DMS153 (cell line): ENCODE measurements at places on chromosomes 5 and 9.

GRCh38 chr5:41817625-41818301 lies 52.5 kb downstream of the OXCT1 start:
- DNase-seq = no peak

GRCh38 chr9:18189871-18190670 lies 283.9 kb upstream of the ADAMTSL1 start:
- DNase-seq = peak; percentile 63

DNA sequence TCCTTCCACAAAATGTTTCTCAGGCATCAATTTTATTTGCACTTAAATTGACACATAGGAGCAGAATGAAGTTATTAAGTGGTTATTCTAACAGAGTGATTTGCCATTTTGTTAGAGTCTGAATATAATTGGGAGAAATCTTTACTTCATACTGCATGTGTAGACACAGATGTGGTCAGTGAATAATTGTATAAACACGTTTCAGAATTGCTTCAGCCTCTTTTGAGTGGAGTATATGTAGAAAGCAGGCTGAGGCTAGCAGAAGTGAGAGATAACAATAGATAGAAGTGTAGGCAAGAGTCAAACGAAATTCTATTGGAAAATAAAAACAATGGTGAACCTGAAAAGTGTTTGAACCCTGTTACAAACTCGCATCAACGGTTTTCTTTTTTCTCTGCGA lies 270.7 kb downstream of the TMEM167A start:
- no peak for DNase-seq

DNA sequence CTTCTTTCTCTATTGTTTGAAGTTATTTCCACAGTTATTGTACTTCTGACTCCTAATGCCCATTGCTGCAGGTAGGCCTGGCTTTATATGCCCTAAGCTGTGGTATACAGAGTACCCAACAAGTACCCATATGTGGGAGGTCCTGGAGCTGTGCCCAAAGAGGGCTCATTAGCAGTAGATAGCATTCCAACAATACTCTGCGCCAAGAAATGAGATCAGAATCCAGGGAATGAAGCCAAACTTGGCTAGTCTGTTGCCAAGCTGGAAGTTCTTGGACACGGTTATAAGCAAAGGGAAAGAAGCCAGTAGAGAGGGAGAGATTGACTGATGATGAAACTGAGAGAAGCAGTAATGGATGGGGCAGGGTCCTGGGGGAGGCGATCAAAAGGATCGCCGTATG lies 29.7 kb upstream of the FAM169A start:
- no peak for DNase-seq

DNA sequence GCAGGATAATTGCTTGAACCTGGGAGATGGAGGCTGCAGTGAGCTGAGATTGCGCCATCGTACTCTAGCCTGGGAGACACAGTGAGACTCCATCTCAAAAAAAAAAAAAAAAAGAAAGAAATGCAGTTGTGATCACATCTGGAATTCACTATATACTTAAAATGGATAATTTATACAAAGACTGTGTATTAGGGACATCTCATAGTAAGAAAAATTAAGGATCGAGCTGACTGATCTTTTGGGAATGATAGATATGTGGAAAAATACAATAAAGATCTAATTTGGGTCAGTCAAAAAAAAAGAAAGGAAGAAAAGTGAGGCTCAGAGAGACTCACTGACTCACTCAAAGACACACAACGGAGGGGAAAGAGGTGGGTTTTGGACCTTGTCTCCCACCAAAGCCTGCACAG lies 73.2 kb upstream of the STXBP1 start:
- no peak for DNase-seq

- no peak for DNase-seq
Measured at GRCh38 chr5:40675396-40676133, 4.2 kb upstream of the PTGER4 start.

DNA sequence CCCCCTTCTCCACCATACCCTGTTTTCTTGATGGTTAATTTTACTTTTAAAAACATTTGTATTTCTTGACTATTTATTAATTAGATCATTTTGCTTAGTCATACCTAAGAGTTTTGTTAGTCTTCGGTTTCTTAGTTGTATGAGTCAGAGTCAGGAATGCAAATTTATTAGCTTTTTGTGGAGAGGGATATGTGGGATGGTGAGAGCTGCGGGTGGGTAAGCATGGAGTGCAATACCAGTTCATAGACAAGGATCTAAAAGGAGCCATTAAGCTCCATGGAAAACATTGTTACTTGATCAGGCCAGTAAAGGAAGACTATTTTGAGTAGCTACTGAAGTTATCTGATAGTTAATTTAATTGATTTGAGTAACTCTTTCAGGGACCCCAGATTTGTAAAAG lies 77.5 kb downstream of the ZSWIM6 start:
- no peak for DNase-seq

DNA sequence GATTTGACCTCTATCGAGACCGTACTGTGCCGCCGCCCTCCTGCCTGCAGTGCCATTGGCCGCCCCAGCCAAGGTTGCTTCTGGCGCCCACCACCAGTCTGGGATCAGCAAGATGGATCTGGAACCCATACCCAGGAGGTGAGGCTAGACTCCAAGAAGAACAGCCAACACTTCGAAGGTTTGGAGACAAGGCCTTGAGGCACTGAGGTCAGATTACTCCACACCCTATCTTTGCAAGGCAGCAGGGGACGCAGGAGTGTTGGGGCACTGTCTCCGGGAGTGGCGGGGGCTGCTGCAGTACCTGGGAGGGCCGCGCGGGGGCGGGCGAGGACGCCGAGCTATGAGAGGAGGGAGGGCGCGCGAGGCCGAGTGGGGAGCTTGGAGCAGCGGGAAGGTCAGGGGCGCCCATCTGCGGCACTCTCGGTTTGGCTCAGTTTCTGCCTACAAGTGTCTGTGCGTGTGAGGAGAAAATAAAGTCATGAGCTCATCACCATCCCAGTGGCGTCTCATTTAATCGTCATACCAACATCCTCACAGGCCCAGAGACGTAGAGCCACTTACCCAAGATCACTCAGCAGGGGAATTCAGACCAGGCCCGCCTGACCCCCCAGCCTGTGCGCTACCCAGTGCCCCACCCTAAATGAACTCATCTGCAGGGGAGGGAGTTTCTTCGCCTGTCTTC lies 20.5 kb upstream of the PSD2 start:
- no peak for DNase-seq

GRCh38 chr5:167725264-167725663 lies 566.2 kb upstream of the WWC1 start:
- DNase-seq = no peak

DNA sequence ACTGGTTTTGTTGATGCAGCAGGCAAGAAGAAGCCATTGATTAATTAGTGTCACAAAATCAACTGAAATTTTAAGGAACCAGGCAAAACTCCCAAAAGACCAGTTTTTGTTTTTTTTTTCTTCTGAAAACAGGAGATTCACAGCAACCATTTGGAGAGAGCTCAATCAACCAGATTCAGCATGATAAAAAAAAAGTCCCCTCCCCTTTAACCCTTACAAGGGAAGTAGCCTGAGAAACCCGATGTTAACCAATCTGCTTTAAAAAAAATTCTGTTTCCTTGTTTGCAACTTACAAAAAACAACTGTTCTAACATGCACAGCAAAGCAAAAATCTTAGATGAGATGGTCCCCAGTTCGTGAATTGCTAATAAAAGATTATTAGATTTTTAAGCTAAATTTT lies 59.7 kb downstream of the HMHB1 start:
- no peak for DNase-seq

DNA sequence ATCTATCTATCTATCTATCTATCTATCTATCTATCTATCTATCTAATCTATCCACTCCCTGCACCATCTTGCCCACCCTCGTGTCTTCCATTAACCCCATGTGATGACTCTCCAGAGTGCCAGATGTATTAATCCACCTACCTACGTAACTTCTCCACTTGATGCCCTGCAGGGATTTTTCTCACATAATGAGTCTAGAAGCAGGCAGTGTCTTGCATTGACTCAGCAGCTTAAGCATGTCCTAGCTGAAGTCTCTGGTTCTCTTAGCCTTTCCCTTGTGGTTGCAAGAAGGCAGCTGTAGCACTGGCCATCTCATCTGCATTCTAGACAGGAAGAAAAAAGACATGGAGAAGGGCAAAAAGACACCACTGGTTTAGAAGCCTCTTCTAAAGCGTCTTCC lies 96.7 kb upstream of the ALDH1B1 start:
- DNase-seq = no peak

DNA sequence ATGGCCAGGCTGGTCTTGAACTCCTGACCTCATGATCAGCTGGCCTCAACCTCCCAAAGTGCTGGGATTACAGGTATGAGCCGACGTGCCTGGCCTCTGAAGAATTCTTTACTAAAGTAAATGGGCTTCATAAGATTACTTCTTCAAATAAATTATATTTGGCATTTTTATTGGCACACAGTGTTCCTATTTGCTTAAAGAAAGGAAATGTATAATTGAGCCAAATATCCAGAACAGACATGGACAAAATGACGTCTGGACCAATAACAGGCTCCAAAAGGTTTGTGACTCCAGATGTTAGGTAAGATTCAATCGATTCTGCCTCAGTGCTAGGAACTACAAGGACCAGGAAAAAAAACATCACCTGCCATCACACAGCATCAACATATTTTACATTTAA lies 40.7 kb downstream of the ECPAS start:
- DNase-seq = no peak

- DNase-seq = no peak
Measured at GRCh38 chr5:35741971-35742370, 114.7 kb upstream of the IL7R start.

DNA sequence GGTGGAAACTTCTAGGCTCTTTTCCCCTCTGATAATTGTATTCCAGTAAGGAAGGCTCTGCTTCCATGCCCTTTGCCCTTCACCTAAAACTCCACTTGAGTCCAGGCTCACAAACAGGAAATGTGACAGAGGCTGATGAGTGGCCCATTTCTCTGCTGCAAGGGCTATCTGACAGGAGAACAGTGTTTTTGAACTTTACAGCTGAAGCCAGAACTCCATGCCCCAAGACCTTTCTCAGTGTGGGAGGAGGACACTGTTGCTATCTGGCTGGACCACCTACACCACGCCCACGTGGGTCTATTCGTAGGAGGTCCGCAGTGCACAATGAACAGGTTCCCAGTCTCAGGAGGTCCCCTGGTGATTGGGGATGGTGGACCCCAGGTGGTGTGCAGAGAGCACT lies 13.6 kb downstream of the GGTA1 start:
- no peak for DNase-seq

GRCh38 chr9:115671963-115672305 lies 481.7 kb upstream of the PAPPA start:
- DNase-seq = no peak

- no peak for DNase-seq
Measured at GRCh38 chr5:132058646-132059042, 1.8 kb upstream of the IL3 start.

DNA sequence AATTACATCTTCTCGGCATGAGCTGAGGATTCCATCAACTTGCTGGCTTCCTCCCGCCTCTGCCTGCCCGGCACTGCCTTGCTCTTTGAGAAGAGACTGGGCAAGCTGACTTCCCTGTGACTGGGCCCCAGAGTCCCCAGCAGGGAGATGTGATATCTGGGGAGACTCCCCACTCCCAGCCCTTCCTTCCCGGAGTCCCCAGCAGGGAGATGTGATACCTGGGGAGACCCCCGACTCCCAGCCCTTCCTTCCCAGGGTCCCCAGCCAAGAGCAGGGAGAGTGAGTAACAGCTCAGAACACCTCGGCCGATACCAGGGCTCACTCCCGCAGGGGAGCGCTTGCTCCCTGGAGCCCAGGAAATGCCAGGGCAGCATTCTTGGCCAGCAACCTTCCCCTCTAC lies 90.1 kb upstream of the NEURL1B start:
- DNase-seq = no peak

GRCh38 chr5:32508806-32509805 lies 64.6 kb upstream of the ZFR start:
- DNase-seq = no peak

DNA sequence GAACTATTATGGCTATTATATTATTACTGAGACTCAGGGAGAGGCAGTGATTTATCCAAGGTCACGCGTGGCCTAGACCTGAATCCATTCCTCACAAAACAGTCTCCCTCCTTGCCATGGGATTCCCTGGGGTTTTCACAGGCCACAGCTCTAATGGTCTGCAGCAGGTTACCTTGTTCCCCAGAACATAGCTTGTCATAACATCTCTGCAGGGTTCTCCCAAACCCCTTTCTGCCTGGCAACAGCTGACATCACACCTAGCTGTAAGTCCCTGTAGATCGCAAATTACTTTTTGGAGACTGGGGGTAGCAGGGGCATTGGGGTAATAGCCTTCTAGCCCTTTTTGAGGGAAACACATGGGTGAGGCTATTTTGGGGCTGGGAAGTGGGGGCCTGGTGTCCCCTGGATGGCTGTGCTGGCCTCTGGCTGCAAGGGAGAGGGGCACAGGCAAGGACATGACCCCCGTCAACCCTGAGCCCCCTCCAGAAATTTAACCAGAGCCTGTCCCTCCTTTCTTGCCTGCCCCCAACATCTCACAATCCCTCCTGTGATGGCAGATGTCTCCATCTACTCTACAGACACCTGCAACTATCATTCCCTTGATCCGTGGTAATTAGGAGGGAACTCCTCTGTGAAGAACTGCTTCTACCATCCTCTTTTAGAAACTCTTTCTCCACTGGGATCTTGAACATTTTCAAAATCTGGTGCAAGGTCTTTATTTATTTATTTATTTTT lies 1.3 kb downstream of the CD74 start:
- no peak for DNase-seq

DNA sequence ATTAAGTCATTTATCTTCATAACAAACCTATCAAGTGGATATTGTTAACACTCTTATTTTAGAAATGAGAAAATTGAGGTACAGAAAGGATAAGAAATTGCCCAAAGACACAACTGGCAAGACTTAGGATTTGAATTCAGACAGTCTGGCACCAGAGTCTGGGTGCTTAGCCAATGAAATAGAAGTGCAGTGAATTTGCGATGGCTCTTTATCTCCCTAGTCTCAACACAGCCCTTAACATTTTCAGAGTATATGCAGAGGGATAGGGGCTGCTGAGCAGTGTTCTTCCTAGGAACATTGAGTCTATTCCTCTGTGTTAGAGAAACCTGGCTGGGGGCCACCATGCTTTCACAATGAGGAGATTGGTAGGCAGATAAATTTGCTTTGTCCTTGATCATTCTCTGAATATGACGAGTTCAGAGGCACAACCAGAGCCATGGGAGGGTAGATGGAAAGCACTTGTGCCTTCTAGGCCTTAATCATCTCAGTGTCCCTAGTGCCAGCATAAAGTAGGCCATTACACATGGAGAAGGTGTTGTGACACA lies 6.1 kb upstream of the FSD1L start:
- no peak for DNase-seq

DNA sequence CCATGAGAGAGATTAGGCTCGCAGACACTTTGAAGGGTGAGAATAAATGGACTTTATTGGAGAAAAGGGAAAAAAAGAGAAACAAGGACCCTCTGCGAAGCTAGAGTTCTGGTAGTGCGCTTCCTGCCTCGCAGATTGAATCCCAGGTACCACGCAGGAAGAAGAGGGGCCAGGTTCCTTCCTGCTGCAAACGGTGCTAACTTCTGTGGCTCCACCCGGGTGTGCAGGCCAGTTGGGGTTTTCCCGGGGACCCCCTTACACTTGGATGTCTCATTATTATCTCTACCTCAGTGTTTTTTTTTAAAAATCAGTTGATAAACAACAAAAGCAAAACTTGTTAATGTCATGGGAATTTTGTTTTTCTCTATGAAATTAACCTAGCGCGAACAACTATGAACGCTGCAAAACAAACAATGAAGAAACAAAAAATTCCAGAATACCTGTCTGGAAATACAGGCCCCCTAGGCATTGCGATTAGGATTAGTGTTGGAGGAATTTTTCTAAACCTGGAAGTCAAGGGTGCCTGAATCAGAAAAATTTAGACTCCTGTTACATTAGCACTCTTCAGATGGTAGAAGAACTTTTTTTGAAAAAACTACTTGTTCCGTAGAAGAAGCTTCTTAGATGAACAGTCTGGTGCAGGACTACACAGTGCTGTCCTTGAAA lies 414.5 kb downstream of the MAN2A1 start:
- DNase-seq = no peak
